ENCODE measurements at places on chromosomes 7 and 10.

DNA sequence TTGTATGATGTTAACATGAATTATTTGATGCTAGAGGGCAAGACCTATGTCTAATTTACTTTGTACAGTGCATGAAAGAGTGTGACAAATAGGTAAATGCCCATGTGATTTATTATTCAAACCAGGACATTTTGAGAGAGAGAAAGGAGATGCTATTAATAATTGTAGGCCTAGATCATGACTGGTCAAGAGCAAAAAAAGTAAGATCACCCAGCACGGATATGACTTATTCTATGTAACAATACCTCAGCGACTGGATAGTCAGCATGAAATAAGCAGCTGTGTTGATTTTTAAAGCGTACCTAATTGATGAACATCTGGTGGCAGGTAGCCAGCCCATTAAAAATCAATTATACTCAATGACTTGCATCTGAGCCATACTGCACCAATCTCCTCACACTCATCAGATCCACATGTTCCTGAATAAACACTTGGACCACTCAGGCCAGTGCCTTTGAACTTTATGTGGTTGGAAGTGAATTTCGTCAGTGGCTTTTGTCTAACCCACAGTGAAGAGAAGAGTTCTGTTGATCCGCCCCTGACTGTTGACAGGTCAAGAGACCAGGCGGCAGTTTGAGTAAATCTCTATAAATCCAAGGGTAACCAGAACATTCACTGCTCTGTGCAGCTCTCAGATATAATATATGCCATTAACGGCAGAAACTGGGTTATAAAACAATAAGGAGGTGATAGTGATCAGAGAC, 435.3 kb downstream of the MDFIC start:
- DNase-seq: no peak

DNA sequence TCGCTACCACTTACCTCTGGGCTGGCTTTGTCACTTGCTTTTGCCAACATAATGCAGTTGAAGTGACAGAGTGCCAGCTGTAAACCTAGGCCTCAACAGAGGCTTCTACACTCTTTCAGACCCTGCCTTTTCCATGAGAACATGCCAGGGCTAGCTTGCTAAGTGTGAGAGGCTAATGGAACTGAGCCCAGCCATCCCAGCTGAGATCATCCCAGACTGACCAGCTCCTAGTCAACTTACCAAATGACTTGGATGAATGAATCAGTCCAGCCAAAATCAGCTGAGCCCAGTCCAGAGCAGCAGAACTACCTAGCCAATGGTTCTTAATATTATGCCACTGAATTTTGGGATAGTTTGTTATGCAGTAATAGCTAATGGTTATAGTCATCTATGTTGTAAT, 34.7 kb upstream of the MKLN1 start:
- no peak for DNase-seq

DNA sequence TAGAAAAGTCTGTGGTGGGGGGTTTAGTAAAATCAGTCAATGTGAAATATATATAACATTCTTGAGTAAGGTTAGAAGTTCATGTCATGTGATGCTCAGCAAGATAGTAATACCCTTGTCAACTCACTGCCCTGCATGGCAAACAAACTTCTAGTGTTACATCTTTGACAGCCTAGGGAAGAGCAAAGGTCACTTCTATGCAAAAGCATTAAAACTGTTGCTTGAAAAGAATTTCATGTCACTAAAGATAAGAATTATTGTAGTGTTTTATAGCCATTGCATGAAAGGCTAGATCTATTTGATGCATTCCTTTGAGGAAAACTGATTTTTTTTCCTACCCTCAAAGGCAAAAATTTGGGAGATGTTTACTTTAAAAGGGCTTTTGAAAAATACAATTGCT, 176.0 kb downstream of the SKAP2 start:
- no peak for DNase-seq

DNA sequence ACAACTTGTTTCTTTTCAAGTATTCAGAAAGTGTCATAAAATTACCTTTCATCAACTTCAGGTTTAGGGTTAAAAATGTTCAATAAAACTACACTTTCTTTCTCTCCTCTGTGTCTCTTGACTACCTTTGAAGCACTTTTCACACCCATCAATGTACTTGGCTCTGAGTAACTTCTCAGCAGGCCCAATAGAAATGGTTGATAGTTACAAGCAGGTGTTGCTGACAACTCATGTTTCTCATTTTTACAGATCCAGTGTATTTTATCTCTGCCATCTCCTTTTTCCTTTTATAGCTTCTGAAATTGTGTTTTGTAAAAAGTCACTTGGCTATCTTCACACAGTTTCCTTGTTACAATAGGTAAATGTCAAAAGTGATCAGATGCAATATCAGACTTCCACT, 348.0 kb downstream of the PHTF2 start:
- DNase-seq: no peak

- no peak for DNase-seq
Observed at GRCh38 chr7:47710201-47710935, 128.5 kb upstream of the TNS3 start.

GRCh38 chr10:17157024-17157423, 27.4 kb upstream of the CUBN start:
- DNase-seq: no peak

DNA sequence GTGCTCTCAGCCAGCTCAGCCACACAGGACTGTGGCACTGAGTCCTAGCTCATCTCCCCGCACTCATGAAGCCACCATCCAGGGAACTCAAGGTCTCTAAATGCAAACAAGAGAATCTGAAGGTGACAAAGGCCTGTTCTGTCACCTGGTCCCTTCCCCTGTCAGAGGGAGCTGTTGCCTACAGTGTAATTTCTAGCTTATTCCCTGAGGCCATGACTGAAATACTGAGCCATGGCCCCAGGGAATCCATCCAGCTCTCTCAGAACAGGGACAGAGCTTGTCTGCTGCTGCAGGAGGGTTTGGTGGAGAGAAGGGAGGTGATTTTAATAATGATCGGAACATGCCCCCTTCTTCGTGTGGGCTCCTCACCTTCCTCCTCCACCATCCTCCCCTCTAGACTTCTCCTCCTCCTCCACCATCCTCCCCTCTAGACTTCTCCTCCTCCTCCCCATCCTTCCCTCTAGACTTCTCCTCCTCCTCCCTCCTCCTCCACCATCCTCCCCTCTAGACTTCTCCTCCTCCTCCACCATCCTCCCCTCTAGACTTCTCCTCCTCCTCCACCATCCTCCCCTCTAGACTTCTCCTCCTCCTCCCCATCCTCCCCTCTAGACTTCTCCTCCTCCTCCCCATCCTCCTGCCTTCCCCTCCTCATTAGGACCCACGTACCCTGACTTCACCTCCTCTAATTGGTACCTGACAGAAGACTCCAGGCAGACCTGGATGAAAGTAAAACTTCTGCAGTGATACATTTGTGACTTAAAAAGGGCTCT, 338.0 kb upstream of the MKI67 start:
- DNase-seq: no peak

DNA sequence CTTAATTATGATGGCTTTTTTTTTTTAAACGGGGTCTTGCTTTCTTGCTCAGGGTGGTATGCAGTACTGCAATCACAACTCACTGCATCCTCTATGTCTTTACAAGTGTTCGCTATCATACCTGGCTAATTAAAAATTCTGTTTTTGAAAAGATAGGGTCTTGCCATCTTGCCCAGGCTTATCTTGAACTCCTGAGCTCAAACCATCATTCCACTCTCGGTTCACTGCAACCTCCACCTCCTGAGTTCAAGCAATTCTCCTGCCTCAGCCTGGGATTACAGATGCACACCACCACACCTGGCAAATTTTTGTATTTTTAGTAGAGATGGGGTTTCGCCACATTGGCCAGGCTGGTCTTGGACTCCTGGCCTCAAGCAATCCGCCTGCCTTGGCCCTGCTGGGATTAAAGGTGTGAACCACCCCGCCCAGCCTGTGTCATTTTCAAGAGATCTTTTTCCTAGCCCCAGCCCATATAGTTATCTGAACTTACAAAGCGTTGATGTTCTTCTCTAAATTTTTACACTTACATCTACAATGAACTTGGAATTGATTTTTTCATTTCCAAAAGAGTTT, 6.0 kb downstream of the HNRNPF start:
- no peak for DNase-seq

DNA sequence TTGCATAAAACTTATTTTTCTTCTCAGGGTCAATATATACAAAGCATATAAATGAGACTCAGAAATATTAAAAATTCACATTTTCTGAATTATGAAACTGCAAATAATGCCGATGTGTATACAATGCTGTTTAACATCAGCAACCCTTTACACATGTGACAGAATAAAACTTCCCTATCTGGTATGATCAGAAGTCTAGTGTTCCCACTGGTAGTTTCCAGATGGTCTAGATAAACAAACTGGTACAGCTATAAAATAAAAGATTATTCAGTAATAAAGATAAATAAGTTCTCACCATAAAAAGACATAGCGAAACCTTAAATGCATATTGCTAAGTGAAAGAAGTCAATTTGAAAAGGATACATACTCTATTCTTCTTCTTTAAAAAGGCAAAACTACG, 7.9 kb downstream of the POLR1F start:
- DNase-seq: no peak

DNA sequence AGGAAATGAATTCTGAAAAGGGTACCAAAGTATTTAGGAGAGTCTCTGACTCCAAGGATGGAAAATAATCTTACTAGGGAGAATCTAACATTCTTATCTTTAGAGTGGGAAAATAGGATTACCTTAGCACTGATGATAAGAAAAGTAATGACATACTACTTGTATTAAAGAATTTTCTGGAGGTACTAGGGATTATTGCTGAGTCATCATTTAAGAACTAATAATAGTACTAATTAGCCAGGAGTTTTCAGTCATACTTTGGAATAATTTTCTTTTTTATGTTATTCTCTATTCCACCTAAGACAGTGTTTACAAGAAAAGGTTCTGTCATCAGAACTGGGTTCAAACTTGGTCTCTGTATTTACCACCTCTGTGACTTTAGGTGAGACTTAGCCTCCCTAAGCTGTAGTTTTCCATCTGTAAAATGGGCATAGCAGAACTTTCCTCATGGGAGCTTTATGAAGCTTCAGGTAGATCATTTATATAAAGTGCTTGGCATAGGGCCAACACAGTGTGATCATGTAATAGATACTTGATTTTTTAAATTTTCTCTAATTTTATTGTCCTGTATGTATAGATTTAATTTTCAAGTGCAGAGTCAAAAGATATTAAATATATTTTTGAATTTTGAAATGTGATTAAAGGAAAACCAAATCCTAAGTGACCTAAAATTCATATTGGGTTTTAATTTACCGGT, 20.4 kb downstream of the ITGB8 start:
- DNase-seq: no peak

DNA sequence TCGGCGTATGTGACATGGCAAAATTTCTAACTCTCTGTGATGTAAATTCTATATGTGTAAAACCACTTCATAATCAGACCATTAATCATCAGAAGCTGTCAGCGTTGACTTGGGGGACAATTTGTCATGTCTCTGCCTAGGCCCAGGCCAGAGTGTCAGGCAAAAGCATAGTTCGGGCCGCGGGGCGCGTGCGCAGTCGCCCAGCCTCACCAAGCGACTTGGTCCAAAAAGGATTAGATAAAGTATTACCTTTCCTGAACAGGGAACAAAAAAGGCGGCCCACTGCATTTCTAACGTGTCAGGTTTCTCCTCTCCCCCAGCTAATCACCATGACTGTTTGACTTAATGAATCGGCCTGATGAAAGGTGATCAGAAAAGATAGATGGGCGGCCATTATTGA, 114.2 kb downstream of the EBF3 start:
- DNase-seq: no peak

GRCh38 chr7:146645383-146645976, 528.9 kb downstream of the CNTNAP2 start:
- no peak for DNase-seq

- no peak for DNase-seq
Observed at GRCh38 chr7:2003451-2003930, 229.3 kb downstream of the MAD1L1 start.

DNA sequence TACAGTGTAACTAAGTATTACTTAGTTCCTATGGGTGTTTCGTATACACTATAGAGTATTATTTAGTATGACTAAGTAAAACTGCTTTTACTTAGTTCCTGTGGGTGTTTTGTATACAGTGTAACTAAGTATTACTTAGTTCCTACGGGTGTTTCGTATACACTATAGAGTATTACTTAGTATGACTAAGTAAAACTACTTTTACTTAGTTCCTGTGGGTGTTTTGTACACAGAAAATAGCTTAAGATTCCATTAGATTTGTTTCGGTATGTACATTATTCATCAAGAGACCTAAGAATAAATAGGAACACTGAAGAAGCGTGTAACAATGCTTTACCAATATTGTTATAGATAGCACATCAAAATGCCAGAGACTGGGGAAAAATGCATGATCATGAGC, 25.0 kb downstream of the IGF2BP3 start:
- DNase-seq: no peak

DNA sequence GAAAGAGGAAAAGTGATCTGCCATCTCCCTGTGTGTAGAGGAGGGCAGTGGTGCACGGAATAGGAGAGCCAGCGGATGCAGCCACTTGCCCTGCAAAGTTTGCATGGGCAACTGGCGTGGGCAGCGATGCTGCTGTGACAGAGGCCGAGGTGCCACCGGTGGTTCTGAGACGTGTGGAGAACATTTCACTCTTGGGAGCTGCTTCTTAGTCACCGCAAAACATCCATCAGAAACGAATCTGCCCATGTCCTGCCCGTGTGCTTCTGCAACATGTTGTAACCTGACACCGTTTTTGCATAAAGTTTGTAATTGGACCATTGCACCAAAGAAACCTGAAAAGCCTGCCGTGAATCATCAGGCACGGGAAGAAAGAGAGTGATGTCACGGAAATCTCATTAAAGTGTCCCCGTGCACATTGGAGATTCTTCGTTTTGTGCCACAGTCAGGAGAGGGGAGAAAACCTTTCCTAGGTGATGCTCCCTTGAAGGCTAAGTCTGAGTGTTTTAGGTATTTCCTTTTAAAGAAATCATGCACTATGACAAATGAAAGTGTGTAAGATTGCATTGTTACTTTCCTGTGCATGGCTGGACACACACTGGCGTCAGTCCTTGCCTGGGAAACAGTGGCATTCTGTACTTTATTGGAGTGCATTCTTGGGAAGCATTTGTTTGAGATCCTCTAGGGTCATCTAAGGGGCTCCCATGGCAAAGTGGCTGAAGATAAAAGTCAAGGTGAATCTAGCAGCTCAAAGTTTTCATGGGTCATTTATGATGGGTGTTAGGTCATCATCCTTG, 302.6 kb downstream of the KLF6 start:
- DNase-seq: no peak

- DNase-seq: no peak
Observed at GRCh38 chr10:47158116-47159071, 141.6 kb upstream of the GDF10 start.

DNA sequence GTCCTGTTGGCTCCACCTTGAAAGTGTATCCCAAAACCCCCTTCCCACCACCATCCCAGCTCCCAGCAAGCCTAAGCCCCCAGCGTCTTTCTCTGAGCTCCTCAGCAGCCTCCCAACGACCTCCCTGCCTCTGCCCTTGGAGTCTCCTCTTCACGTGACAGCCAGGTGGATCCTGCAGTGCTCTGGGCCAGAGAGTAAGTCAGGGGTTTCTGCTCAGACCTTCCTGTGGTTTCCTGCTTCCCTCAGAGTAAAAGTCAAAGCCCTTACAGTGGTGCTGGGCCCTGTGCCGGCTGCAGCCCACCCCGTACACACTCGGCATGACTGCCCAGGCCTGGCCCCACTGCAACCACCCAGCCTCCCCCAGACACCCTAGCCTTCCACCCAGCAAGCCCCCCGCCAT, 51.9 kb downstream of the OAT start:
- no peak for DNase-seq

All from hippocampal formation (tissue), 2 donors.